HS-27A (cell line): ENCODE measurements at places on chromosomes 6 and 20.

- no peak for DNase-seq
Measured at GRCh38 chr20:46056027-46056833, 27.2 kb downstream of the SLC12A5 start.

GRCh38 chr20:3866464-3866863 is 19.8 kb downstream of the MAVS start:
- DNase-seq, result no peak

DNA sequence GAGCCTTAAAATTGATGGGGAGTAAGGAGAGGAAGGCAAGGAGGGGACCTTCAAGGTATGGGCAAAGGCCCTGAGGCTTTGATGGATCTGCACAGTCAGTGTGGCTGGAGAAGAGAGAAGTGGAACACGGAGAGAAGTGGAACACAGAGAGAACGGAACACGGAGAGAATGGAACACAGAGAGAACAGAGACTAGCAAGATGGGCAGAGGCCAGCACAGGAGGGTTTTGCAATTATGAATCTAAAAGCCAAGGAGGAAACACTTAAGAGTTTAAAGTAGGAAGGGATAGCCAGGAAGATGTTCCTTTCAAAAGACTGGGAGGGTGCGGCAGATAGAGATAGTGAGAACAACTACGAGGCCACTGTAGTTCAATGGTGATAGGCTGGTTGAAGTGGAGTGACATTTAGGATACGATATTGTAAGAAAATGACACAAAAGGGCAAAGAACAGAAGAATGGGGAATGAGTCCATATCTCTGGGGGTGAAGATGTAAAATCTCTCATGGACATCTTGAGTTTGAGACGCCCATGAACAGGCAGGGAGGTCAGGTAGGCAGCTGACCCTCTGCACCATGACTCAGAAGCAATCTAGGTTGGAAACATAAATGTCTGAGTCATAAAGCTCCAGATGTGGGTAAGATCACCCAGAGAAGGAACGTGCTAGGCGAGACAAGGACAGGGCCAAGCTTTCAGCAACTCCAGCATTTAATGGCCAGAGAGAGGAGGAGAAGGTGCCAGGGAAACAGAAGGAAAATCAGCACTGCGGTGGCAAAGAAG is 25.4 kb downstream of the ZMYND8 start:
- peak; percentile 91 for DNase-seq

- no peak for DNase-seq
Measured at GRCh38 chr6:132023490-132023889, 72.3 kb upstream of the CCN2 start.

- no peak for DNase-seq
Measured at GRCh38 chr6:116003668-116004067, 57.0 kb downstream of the FRK start.

- no peak for DNase-seq
Measured at GRCh38 chr6:23403460-23403859, 722.6 kb upstream of the NRSN1 start.

DNA sequence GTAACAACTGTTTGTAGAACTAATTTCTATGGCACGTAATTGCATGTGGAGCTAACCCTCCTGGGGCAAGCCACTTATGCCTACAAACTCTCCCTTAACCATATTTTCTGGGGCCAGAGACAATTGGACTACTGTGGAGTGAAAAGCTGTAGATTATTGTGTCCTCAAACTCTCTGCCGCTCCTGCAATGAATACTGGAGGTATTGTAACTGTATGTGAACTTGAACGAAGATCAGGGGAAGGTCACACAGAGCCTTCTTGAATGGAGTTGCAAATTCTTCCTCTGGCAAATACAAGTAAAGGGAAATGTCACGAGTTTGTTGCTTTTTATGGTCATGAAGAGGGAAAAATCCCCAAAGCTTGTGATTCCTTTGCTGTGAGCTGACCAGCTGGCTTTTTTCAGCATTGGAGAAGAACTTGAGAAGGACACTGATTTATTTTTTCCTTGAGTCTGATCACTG is 18.2 kb downstream of the AKAP12 start:
- no peak for DNase-seq

DNA sequence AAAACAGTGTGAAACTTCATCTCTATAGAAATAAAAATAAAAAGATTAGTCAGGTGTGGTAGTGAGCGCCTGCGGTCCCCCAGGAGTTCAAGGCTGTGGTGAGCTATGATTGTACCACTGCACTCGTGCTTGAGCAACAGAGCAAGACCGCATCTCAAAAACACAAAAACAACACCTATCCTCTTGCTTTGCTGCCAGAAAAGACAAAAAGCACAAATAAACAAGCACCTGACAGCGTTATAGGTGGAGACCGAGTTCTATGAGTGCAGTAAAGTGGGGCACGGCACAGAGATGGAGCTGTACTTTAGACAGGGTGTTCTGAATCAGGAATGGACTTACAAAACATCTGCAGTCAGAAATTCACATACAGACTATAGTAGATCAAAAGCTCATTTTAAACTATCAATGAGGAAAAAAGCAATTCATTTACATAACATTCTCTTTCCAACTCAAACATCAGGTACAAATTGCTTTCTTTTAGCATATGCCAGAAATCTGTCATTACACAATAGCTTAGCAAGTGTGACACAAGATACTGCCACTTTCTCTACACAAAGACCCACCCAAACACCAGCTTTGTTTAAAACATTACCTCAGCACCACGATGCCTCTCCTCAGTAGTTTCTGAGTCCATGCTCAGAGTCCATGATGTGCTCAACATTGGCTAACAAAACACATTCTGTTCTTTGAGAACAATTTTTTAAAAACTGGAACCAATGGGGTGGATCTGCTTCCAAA is 10.1 kb downstream of the EZR start:
- DNase-seq, result no peak

- no peak for DNase-seq
Measured at GRCh38 chr6:722608-723007, 29.7 kb upstream of the EXOC2 start.

- no peak for DNase-seq
Measured at GRCh38 chr6:21321531-21321930, 272.0 kb upstream of the SOX4 start.

DNA sequence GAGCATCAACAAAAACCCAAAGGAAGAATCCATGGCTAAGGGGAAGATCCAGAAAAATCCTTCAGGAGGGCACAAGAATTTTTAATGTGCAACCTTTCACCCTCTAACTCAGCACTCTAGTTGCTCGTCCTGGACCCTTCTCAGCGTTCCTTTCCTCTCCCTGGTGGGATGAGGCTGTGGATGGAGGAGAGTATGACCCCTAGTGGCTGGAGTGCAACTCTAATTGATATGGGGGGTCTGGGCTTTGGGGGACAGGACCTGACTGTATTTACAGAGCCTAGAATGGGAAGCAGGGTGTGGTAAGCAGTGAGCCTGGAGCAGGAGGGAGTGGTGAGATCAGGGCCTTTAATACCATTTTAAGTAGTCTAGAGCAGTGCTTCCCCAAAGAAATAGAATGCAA is 83.9 kb upstream of the CEP85L start:
- no peak for DNase-seq

- no peak for DNase-seq
Measured at GRCh38 chr6:3285049-3285639, 26.4 kb downstream of the PSMG4 start.

GRCh38 chr6:49732781-49733180 is 11.4 kb downstream of the CRISP3 start:
- no peak for DNase-seq

GRCh38 chr20:34794006-34794585 is 31.4 kb downstream of the NCOA6 start:
- DNase-seq, result no peak

DNA sequence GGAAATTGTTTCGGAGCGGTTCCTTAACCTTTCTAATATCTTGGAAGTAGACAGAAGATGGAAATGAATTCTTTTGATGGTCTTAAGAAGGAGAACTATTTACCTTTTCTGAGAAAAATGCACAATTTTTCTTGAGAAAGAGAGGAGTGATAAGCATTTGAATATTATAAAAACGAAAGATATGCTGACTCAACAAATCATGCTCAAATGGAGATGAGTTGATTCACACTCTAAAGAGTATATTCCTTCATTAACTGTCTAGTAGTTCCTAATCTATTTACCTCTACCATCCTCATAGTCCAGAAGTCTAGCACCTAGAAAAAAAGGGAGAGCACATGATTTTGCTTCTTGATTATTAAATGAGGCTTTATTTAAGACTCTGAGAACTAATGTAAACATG is 4.1 kb downstream of the TSBP1 start:
- no peak for DNase-seq

DNA sequence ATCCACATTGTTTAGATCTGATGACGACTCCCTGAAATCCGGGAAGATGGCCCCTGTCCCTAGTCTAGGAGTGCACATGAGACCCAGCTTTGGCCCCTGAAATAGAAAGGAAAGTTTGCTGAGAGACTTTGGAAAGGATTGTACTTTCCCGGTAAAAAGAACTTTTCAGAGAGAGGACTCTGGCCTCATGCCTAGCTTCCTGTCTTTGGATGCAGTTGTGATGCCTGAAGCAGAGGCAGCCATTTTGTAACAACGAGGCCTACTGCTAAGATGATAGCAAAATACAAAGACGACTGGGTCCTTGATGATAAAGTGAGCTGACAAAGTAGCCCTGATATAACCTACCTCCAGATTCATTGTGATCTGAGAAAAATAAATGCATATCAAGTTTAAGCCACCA is 6.9 kb downstream of the CPNE5 start:
- DNase-seq, result no peak

DNA sequence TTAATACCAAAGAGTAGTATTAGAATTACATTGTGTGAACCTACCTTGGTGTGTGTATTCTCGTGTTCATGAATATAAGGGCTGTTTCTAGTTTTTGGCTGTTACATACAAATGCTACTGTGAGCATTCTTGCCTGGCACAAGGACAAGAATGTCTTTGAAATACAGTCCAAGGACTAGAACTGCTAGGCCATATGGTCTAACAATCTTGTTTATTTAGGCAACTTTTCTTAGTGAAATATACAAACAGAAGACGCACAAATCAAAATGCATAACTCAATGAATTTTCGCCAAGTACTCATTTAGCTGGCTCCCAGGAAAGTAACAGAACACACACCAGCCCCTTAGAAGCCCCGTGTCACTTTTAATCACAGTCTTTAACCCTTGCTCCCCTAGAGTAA is 28.5 kb downstream of the KDM1B start:
- no peak for DNase-seq

DNA sequence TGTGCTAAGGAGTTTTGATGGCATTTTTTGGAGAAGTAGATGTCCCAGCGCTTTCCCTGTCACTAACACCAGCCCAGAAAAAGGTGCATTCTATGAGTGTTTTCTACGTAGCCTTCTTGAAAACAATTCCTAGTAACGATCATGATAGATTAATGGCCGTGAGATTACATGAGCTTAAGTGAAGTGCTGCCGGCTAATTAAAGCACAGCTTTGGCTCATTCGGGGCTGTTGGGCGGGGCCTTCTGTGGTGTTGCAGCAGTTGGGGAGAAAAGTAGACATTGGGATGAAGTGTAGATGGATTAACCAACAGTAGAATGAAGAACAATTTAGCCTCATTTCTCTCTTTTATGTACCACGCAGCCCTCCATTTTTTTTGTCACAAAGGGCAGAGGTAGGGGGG is 20.8 kb upstream of the TRAF3IP2 start:
- DNase-seq, result no peak

DNA sequence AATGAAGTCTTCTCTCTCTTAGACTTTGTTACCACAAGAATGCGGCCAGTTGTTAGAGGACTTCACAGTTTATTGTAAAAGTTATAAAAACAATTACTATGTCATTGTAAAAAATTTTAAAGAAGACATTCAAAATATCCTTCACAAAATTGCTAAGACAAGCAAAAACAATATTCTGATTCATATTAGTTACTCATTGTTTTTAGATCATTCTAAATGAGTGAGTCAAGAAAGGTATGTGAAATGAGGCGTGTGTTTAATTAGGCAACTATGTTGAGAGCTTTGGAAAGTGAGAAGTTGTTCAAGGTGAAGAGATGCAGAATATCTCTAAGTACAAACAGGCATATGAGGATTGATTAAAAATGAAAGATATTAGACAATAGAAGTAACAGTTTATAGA is 875.3 kb downstream of the EYS start:
- DNase-seq, result no peak

DNA sequence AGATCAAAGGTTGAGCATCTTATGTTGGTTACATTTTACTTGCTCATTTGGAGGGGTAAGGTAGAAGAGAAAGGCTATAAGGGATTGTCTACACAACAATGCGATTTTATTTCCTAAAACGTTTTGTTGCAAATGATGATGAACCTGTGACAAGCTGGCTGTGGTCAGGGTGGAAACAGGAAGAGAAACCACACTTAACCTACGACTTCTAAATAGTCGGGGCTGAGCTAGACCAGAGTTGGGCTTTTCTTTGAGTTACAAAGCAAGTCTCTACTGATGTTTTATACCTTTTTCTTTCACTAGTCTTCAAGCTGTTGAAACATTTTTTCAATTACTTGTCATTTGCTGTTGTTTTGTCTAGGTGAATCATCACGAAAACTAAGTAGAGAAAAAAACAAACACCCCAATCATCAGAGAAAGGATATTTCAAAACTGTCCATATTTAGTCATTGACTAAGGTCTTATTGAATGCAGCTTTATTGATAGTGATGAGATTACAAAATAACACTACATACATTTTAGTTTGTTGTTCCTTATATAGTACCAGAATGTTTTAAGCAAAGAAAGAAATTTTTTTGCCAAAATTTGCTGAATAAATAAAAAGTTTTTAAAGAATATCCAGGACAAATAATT is 18.0 kb downstream of the KLHL31 start:
- no peak for DNase-seq

DNA sequence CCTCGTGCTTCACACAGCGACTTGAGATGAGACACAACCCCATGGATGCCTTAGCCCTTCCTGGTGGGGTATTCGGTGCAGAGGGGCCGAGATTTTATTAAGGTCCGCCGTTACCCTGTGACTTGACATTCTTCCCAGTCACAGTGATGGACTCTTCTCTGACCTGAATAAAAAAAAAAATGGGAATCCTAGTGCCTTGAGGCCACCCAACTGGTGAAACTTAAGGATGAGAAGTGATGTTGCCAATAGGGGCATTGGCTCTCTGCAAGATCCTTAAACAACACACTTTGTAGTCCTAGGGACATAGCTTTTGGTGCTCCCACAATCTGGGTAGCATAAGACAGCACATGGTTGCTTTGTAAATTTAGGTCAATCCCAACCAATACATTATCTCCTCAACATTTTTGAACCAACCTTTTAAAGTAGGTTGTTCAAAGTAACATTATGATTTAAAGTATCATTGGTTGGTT is 814 bp upstream of the ADNP start:
- no peak for DNase-seq

DNA sequence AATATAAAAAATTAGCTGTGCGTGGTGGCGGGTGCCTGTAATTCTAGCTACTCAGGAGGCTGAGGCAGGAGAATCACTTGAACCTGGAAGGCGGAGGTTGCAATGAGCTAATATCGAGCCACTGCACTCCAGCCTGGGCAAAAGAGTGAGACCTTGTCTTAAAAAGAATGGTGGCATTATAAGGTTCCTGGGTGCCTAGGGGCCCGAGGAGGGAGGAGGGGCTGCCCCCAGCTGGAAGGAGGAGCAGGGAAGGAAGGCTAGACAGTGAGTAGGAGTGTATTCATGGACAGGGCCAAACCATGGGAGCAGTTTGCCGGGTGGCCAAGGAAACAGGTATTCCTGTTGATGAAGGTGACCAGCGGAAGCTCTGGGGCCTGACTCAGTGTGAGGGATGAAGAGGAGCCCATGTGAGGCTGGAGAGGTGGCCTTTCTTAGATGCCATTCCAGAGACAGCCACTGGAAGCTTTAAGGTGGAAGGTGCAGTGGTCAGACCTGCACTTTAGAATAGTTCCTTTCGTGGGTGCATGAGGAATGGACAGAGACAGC is 24.2 kb downstream of the MANBAL start:
- no peak for DNase-seq
